ENCODE measurements at places on chromosomes 16 and 17. TPM values are rescaled to one million over a fixed set of nuclear protein-coding genes. Genes with fewer than 3 reads are reported as not detected.

- no peak for DNase-seq
Measured at GRCh38 chr16:674968-675883, at the start of gene RHBDL1. Gene RHBDL1 (plus strand): TSS chr16:675671. CDS start chr16:675791, 120 bp downstream.

- DNase-seq: no peak
Measured at GRCh38 chr17:82893779-82894178, 54.0 kb upstream of the ZNF750 start.

DNA sequence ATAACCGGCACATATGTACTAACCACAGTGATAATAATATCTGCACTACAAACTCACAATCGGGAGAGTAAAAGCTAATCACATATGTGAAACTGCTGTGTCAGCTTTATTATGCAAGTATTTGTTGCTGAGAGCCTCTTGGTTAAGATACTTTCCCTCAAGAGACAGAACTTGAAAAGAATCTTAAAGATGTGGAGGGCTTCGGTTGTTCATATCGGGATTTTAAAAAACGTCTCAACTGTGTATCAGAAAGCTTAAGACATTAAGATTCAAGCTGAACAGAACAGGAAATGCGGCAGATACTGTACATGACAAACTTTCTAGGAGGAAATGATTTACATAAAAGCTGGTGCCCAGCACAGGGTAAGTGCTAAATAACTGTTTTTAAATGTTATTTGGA lies 27.5 kb upstream of the HLF start:
- no peak for DNase-seq

DNA sequence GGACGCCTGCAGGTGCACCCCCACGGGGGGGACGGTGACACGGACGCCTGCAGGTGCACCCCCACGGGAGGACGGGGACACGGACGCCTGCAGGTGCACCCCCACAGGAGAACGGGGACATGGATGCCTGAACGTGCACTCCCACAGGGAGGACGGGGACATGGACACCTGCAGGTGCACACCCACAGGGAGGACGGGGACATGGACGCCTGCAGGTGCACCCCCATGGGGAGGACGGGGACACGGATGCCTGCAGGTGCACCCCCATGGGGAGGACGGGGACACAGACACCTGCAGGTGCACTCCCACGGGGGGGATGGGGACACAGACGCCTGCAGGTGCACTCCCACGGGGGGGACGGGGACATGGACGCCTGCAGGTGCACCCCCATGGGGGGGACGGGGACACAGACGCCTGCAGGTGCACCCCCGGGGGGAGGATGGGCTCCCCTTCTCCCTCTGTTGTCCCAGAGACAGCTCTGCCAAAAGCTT lies 114.5 kb upstream of the METRNL start:
- no peak for DNase-seq

DNA sequence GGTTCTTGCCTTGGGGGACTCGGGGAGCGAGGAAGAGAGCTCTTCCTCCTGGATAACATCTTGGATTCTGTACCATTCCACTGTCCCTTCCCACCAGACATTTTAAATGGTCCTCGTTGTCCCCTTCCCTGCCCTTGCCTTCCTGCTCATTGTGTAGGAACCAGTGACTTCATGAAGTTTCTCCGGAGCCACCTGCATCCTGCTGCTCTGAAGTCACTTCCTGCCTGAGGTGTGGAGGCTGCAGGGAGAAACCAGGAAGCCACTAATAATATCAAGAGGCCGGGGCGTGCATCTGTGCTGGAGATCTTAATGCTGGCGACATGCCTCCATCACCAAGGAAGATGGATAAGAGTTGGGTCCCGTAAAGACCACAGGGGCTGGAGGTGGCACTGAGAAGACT lies 6.2 kb upstream of the SLC16A13 start:
- DNase-seq: no peak

DNA sequence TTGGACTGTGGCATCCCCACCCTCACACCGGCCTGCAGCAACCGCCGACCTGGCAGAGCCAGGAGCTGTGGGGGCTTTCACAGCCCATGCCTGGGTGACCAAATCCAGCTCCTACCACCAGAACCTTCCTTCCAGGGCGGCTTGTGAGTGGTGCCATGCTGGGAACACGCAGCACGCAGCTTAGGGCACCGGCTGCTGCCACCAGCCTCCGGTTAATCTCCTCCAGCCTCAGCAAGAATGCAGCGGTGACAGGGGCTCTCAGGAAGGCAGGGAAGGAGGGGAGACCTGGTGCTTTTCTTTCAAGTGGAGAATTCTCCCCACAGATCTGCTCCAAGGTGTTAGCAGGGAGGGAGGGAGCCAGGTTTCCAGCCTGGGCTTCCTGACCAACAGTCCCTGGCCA lies 32.3 kb upstream of the ANKRD40CL start:
- DNase-seq: no peak

GRCh38 chr17:81821603-81822311 lies 11.3 kb downstream of the MCRIP1 start:
- peak; percentile 39 for DNase-seq

DNA sequence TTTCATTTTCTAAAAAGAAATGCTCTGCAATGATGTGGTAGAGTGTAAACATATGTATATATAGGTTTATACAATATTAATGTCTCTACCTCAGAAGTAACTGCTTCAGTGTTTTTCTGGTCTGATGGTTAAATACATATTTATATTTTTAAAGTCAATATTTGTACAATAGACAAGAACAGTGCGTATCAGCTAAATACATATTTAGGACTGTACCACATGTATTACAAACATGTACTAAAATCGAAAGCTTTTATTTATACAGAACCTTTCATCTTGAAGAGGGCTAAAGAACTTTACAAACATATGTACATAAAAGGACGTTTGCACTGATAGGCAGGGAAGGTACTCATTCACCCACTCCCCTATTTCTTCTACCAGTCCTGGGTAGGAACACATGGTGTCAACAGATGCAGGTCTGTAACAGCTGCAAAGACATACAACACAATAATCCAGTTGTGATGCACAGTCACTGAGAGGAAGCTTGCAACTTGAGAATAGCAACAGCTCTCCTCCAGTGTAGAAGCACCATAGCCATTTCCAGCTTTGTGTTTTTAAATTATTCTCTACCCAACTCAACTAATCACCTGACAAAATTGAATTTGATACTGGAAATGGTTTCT lies 206.9 kb upstream of the C17orf78 start:
- no peak for DNase-seq

DNA sequence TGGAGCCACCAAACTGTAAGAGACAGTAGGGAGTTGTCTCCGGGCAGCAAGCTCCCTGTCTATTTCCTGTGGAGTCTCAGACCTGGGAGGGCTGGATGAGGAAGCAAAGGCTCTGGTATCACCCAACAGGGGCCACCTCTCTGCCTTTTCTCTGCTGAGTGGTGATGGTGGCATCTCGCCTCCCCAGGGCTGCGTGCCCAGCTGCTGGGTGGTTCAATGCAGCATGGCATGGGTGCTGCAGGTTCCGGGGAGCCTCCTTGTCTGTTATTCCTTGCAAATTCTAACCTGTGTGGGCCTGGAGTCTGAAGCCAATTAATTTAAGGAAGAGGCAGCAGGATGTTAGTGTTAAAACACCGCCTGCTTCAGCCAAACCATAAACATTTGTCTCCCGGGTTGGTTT lies 78.2 kb downstream of the CCDC182 start:
- no peak for DNase-seq

- DNase-seq: no peak
Measured at GRCh38 chr17:64632194-64632593, 29.9 kb downstream of the SMURF2 start.

GRCh38 chr17:51435641-51436091 lies 175.3 kb downstream of the UTP18 start:
- no peak for DNase-seq

- DNase-seq: no peak
Measured at GRCh38 chr16:2082983-2083364, 35.2 kb downstream of the TSC2 start.

HOXB5 gene
- 3.3 TPM for total RNA-seq

CDK5RAP3 gene
- total RNA-seq: 90.8 TPM

KRTAP4-4 gene
- total RNA-seq: not detected

SECTM1 gene
- total RNA-seq: 31.3 TPM

HS3ST4 gene
- not detected for total RNA-seq

CCL7 gene
- 1.9 TPM for total RNA-seq

SEZ6 gene
- total RNA-seq: not detected

PIPOX gene
- 0.82 TPM for total RNA-seq

CES4A gene
- 4.4 TPM for total RNA-seq

SLC5A10 gene
- not detected for total RNA-seq

CCL17 gene
- not detected for total RNA-seq

Data from omental fat pad (tissue), 4 donors.